ENCODE measurements at places on chromosomes 4 and X. TPM values are rescaled to one million over a fixed set of nuclear protein-coding genes. Genes with fewer than 3 reads are reported as not detected.

RBM46 gene
- not detected for total RNA-seq

HDX gene
- total RNA-seq: 12.3 TPM

DMRTC1 gene
- not detected for total RNA-seq

BEX5 gene
- 36.1 TPM for total RNA-seq

MYOZ2 gene
- total RNA-seq: under 0.01 TPM

EREG gene
- total RNA-seq: under 0.01 TPM

CT83 gene
- total RNA-seq: not detected

GAGE12J gene
- total RNA-seq: not detected

DCK gene
- total RNA-seq: 65.9 TPM

F8 gene
- total RNA-seq: 4.2 TPM

GABRG1 gene
- 21.9 TPM for total RNA-seq

ETFDH gene
- total RNA-seq: 19.9 TPM

KCNIP4 gene
- 7.1 TPM for total RNA-seq

GPRASP2 gene
- 77.2 TPM for total RNA-seq

NLGN4X gene
- total RNA-seq: 44.0 TPM

NXT2 gene
- 5.9 TPM for total RNA-seq

LUZP4 gene
- not detected for total RNA-seq

NUDT11 gene
- total RNA-seq: 63.4 TPM

COQ2 gene
- total RNA-seq: 9.1 TPM

NHS gene
- total RNA-seq: 5.7 TPM

All from temporal lobe (tissue), 4 donors.